Activated effector memory CD4-positive, alpha-beta T cell treated with Interleukin-2 at 50 U/mL for 16 hours (primary cell): ENCODE measurements at places on chromosomes 11 and 22.

- no peak for DNase-seq
Observed at GRCh38 chr11:67611704-67612587, 5.2 kb downstream of the NDUFV1 start.

DNA sequence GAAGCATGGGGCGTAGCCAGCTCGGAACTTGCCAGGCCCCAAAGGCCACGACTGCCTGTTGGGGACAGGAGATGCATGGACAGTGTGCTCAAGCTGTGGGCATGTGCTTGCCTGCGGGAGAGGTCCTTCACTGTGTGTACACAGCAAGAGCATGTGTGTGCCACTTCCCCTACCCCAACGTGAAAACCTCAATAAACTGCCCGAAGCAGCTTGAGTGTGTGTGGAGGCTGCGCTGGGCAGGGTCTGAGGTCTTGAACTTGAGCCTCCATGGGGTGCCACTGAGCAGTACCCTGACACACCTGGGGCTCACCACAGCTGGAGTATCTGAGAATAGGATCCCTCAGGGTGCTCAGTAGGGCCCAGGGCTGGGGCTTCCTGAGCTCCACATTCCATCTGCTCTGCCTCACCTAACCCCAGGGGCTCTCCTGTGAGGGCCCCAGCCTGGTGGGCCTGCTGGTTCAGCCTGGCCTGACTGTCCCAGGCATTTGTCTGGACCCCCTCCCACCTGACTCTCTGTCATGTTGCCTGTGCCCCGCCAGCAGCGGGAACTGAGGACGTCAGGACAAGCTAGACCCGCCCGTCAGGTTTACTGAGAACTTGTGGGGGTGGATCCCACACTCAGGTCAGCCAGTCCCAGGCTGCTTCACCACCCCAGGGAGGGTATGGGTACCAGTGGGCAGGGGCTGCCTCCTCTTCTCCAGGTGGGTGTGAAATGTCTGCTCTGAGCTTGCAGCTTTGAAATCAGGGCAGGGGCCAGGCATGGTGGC is 3.2 kb downstream of the RASSF7 start:
- DNase-seq: no peak

- no peak for DNase-seq
Observed at GRCh38 chr11:91433284-91434010, 791.2 kb upstream of the FAT3 start.

GRCh38 chr22:43723816-43724215 is 88.3 kb downstream of the EFCAB6 start:
- DNase-seq: no peak
